ENCODE measurements at places on chromosomes 1 and 21.

GRCh38 chr1:220806408-220806807, 19.7 kb downstream of the MTARC1 start:
- DNase-seq = no peak

DNA sequence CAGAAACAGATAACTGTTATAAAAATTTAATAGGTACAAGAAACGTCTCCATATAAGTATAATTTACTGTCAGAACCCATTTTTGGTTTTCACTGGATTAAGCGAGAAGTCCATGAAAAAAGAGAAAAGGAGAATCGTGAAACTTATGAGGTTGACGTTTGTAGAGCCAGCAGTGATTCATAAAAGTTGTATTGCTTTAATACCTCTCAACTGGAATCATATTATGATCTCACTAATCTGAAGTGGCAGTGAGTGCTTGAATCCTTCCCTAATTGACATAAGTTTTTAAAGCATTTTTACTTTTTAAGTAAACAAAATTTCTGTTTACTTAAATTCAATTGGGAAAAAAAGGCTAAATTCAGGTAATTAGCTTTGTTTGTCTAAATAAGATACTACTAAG, 315.3 kb downstream of the TPR start:
- no peak for DNase-seq

GRCh38 chr1:35361638-35362037, 93.1 kb downstream of the ZMYM4 start:
- DNase-seq = no peak

DNA sequence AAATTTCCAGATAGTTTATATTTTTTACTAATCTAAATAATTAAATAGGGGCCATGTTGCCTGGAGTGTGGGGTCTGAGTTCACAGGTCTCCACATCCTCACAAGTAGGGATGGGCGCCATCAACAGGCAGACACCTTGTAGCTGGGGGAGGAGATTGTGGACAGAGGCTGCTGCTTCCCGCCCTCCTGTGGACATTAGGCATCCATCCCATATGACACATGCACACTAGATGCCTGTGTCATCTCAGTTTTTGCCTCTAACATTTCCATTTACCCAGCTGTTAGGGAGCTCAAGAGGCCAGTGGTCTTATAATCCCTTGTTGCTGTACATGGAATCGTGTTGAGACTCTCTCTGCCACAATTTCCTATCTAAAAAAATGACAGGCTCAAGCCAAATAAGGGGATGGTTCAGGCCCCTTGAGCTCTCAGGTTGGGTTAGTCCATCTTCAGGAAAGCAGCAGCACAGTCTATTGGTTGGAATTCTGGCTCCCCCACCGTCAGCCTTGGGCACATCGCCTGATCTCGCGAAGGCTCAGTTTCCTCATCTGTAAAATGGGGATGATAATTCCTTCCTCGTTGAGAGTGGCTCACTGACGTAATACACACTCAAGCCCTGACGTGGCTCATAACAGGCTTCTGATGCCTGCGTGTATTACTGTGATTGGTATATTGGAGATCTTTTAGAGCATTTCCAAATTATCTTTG, 13.6 kb downstream of the LHX4 start:
- DNase-seq = no peak

DNA sequence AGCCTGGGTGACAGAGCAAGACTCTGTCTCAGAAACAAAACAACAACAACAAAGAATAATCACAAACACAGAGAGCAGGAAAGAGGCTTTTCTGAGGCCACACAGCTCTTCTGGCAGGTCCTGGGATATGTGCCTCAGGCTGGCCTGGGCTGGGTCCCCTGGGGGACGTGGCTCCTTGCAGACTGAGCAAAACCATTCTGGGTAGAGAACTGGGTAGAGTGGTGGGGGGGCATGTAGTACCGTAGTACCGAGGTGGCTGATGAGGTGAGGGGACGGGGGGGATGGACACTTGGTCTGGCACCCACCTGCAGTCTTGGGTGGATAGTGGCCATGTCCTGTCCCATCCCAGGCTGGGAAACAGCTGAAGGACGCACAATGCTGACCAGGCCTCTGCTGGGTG, 6.0 kb downstream of the TMEM82 start:
- DNase-seq = no peak

GRCh38 chr1:110243146-110243545, 33.0 kb downstream of the KCNC4 start:
- no peak for DNase-seq

- no peak for DNase-seq
Measured at GRCh38 chr1:153506386-153506785, 29.4 kb downstream of the S100A6 start.

GRCh38 chr1:161083748-161084596, 5.4 kb downstream of the NECTIN4 start:
- DNase-seq = no peak

DNA sequence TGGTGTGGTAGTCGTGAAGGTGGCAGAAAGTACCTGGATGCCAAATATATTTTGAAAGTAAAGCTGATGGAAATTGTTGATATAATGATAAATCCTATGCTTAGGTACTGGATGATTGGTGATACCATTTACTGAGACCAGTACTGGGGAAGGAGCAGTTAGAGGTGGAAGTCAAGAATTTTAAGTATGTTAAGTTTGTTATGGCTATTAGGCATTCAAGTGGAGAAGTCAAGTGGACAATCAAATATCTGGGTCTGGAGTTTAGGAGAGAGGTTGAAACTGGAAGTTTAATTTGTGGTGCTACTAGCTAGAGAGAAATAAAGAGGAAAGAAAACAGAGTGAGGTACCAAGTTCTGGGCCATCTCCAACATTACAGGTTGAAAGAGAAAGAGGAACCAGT, 89.1 kb downstream of the ATF6 start:
- DNase-seq = no peak

GRCh38 chr1:203589171-203589570, 37.5 kb upstream of the ATP2B4 start:
- DNase-seq = no peak

DNA sequence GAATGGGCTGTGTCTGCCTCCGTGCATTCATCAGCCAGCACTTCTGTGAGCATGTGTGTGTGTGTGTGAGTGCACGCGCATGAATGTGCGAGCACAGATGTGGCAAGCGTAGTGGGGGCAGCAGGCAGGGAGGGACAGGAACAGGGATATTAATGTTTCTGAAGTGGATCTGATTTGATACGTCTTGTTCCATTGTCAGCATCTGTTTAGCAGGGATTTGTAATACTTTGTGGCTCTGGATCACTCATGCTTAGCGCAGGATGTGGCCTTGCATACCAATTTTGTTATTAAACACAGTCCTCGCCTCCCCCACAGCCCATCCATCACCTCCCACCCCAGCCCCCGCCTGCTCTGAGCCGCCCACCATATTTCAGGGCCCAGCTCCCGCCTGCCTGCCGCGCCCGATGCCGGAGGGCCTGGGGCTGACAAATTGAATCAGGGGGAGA, 52.4 kb downstream of the TMEM53 start:
- DNase-seq = no peak

DNA sequence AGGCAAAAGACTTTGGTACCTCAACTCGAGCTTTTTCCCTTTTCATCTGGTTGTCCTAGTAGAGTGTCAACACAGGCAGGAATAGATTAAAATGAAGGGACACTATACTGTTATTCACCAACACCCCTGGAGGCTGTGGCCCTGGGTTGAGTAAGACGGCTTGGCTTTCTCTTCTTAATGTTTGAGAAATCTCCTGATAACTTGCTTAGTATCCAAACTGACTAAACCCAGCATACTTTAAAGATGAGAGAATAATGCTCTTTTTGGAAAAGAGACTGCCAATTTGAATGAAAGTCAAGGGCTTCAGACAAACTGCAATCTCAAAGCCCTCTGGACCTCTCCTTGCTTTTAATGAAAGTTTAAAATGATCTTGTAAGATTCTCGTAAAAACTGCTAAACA, 2.6 kb upstream of the SLC30A1 start:
- DNase-seq = no peak

GRCh38 chr1:205275133-205275532, 46.4 kb downstream of the NUAK2 start:
- DNase-seq = no peak

DNA sequence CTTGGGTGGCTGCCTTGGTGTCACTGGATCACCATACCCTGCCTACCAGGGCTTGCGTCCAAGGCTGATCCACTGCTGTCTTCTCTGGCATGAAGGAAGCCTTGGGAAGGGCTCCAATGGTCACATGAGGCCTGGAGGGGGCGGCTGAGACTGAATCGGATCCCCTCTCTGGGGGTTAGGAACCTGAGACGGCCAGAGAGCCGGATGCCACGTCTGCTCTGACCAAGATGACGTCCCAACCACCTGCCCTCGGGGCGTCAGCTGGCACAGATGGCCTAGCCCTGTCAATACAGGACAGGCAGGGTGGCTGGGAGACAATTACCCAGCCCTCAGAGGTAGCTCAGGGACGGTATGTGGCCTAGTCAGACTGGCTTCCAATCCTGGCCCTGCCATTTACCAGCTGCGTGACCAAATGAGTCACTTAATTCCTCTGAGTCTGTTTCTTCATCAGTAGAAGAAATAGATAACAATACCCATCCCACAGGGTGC, 5.4 kb downstream of the TRIM62 start:
- DNase-seq = no peak

GRCh38 chr1:111719674-111720132, 19.5 kb downstream of the INKA2 start:
- no peak for DNase-seq

DNA sequence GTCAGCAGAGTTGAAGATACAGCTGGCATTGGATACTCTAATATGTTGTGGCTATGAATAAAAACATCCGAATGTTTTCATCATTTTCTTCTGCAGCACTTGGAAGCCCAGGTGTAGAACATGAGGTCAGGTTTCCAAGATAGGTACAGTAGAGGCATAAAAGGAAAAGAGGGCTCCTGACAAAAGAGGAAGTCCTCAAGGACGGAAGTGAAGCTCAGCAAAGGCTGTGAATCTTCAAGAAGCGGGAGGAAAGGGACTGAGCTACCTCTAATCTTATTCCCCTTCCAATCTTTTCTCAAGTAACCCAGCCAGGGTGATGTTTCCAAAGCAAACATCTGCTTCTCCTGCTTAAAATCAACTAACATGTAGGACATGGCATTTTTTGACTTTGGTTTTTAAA, 4.4 kb upstream of the PIK3C2B start:
- no peak for DNase-seq

- no peak for DNase-seq
Measured at GRCh38 chr21:39869141-39869818, 2.0 kb downstream of the PCP4 start.

DNA sequence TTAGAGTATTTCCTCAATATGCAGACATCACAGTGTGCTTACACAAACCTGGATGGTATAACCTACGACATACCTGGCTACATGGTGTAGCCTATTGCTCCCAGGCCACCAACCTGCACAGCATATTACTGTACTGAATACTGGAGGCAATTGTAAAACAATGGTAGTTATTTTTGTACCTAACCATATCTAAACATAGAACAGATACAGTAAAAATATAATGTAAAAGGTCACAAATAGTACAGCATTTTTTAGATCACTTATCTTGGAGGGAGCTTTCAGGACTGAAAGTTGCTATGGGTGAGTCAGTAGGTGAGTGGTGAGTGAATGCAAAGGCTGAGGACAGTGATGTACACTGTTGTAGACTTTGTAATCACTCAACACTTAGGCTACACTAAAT, 492.3 kb downstream of the MRPL39 start:
- no peak for DNase-seq

DNA sequence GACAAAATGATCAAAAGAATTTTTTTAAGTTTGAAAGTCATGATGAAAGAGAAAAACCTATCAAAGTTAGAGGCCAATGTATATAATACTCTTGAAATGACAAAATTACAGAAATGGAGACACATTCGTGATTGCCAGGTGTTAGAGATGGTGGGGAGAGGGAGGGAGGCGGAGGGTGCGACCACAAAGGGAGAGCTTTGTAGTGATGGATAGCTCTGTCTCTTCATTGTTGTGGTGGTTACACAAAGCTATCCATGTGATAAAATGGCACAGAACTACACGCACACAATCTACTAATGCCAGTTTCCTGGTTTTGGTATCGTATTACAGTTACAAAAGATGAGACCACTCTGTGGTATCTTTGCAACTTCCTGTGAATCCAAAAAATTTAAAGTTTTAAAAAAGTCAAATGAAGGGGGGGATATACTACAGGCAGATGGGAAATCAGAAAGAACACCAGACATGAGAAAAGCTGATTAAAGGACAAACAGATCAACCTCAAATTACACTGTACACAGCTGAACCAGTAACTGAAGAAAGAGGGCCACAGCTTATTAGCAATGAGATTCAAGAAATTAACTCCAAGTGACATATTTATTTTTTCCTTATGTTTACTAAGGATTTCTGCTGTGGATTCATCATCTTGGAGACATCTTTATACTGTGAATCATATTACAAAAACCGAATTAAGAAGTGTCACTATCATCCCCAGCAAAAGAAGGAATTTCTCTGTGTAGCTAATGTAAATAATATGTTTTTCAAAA, 199.1 kb downstream of the SLC45A1 start:
- no peak for DNase-seq

DNA sequence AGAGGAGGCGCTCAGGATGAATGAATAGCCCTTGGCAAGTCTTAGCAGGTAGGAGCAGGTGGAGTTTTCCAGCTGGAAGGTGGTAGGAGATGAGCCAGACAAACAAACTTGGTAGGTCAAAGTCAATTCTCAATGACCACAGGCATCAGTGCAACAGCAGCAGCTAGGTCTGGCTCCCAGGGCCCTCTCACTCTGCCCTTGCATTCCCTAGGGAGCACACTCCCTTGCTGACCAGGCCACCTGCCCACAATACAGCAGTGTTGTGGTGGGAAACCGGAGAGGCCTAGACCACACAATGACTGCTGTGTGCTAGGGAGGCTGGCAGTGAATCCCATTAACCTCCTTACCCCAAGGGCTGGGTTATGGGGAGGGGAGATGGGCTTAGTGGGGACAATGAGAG, 13.0 kb upstream of the PAQR6 start:
- DNase-seq = no peak

DNA sequence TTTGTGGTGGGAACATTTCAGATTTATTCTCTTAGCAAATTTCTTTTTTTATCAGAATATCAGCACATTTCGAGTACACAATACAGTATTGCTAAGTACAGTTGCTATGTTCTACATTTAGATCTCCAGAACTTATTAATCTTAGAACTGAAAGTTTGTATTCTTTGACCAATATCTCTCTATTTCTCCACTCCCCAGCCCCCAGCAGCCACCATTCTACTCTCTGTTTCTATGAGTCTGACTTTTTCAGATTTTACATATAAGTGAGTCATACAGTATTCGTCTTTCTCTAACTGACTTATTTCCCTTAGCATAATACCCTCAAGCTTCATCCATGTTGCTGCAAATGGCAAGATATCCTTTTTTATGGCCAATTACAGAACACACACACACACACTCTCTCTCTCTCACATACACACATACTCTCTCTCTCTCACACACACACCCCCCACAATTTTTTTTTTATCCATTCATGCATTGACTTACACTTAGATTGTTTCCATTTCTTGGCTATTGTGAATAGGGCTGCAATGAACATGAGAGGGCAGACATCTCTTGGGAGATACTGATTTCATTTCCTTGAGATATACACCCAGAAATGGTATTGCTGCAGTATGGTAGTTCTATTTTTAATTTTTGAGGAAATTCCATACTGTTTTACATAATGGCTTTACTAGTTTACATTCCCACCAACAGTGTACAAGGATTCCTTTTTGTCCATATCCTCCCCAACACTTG, 15.7 kb downstream of the RPTN start:
- DNase-seq = no peak

GRCh38 chr21:46154955-46155513, 345 bp downstream of the FTCD start:
- no peak for DNase-seq

GRCh38 chr1:213061263-213061662, 10.2 kb downstream of the RPS6KC1 start:
- no peak for DNase-seq

- DNase-seq = no peak
Measured at GRCh38 chr1:228263636-228264035, 55.8 kb downstream of the OBSCN start.

Data from stimulated activated CD4-positive, alpha-beta T cell treated with anti-CD3 and anti-CD28 coated beads, Interleukin-4, amount 100 ng/mL, for 1 hour (primary cell).